ENCODE measurements at places on chromosomes 2 and 18.

GRCh38 chr2:26629751-26630150, 11.4 kb downstream of the CIB4 start:
- no peak for DNase-seq

DNA sequence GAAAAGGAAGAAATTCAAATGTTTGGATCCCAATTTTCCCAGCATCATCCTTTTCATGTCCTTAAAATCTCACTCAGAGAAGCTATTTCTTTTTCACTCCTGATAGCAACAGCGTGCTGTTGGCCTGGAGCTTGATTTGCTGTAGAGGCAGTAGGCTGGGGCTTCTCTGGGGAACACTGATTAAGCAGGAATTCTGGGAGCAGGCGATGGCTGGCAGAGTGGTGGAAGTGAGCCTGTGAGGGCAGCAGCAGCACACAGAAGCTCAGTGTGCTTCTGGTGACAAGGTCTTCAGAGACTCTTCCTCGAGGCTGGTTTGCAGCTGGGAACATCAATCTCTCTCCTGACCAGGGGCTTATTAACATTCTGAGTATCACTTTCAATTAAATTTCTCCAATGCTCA, 284.6 kb downstream of the DPP10 start:
- DNase-seq, result no peak

- DNase-seq, result no peak
These were observed 22.5 kb downstream of the EHBP1 start for GRCh38 chr2:62727876-62728566.

DNA sequence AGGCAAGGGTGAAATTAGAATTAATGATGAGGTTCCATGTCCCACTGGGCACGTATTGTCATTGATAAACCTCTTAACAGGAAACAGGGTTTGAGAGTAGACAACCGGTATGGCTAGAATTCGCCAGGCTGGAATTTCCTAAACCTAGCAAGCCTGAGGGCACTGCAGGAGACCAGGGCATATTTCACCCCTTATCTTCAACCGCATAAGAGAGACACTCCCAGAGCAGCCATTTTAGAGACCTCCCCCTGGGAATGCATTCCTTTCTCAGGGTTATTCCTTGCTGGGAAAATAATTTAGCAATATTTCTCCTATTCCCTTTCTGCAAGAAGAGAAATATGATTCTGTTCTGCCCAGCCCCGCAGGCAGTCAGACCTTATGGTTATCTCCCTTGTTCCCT, 334.6 kb upstream of the LYPD1 start:
- no peak for DNase-seq
